ENCODE measurements at places on chromosomes 5 and 9. TPM values are rescaled to one million over a fixed set of nuclear protein-coding genes. Genes with fewer than 3 reads are reported as not detected.

Gene TMC1
- 0.30 TPM for total RNA-seq

Gene CMYA5
- total RNA-seq: 4.7 TPM

Gene SPAG8
- total RNA-seq: 3.9 TPM

GRCh38 chr5:125526966-125527365 is 780.5 kb upstream of the ZNF608 start:
- H3K36me3 ChIP-seq: no peaks in the 10 kb centered on the region
- H3K4me1 ChIP-seq: no peaks in the 10 kb centered on the region
- H3K4me3 ChIP-seq: no peak overlapping the region
- no peak for DNase-seq

Gene OTP
- not detected for total RNA-seq

Gene STKLD1
- 1.0 TPM for total RNA-seq
